ENCODE measurements at places on chromosomes 7 and 10. TPM values are rescaled to one million over a fixed set of nuclear protein-coding genes. Genes with fewer than 3 reads are reported as not detected.

GRCh38 chr7:73742338-73742752 lies 3.7 kb upstream of the ABHD11 start:
- DNase-seq, result no peak

GRCh38 chr10:10584161-10584560 lies 433.5 kb upstream of the CELF2 start:
- DNase-seq, result no peak

DNA sequence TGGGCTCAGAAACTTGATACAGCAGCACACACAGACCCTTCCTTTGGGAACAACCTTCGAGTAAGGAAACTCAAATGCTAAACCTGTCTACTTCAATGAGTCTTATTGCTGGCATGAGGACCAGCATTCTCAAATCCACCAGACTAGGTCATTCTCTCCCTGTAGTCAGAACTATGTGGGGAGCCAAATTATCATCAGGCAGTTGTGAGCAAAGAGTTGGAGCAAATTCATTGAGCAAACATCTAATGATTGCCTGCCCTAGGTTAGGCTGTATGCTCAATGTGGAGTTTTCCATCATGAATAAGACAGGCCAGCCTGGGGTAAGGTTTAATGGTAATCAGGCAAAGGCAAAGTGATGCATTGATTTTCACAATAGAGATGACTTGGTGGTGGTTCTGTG lies 3.6 kb downstream of the EPDR1 start:
- no peak for DNase-seq

DNA sequence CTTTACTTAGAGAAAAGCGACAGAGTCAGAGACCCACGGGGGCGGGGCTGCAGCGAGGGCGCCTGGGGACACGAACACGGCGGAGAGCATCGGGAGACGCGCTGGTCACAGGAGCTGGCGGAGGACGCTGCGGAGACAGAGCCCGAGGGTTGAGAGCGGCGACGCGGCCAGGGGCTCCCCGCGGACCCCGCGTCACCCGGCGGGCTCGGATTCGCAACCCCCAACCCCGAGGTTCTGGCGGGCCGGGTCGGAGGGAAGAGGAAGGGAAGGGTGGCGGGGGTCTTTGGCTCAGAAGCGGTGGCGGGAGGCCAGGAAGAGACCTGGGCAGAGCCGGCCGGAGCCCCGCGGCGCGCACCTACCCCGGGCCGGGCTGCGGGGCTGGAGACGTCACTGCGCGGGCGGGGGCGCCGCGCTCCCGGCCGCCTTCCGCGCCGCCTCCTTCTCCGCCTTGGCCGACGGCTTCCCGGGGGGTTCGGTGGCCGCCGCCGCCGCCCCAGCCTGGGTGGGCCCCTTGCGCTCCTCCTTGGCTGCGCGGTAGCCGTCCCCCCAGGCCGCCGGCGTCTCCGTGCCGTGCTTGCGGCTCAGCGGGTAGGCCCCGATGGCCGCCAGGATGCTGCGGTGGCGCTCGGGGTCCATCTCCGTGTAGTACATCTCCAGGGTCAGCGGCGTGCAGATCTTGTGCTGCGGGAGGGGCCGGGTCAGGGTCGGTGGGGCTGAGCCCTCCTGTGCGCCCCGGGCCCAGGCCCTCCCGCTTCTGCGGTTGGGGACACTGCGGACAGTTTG lies 11.1 kb downstream of the CALY start:
- DNase-seq, result no peak

GRCh38 chr7:96075510-96076349 lies 246.2 kb downstream of the SLC25A13 start:
- DNase-seq, result peak; percentile 85

DNA sequence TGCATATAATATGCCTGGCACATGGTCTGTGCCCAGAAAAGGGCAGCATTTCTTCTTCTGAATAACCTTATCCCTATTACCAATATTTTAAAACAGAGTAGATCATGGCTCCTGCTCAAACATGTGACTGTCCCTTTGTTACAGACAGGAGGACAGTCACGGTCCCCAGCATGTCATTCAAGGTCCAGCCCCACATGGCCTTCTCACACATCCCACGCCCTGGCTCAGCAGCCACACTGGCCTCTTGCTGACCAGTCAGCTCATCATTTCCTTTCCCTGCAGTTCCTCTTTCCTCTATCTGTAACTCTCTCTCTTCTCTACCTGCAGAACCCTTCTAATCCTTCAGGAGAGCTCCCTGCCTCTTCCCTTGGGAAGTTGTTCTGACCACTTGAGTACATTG lies 167.8 kb downstream of the CHN2 start:
- DNase-seq, result no peak

The ZFAND4 gene
- total RNA-seq, result 19.4 TPM

The SEMA3A gene
- 3.4 TPM for total RNA-seq

The MARVELD1 gene
- total RNA-seq, result 24.1 TPM

Measured in vagina (tissue), 2 donors.